ENCODE measurements at places on chromosomes 12 and 14.
A peak's percentile ranks its signal among the peaks of the same experiment; 100 is the strongest.

GRCh38 chr14:101235335-101236103 is 325.8 kb upstream of the DIO3 start:
- peak; percentile 70 for DNase-seq

GRCh38 chr14:87687420-87687819 is 305.6 kb downstream of the GALC start:
- DNase-seq: no peak

DNA sequence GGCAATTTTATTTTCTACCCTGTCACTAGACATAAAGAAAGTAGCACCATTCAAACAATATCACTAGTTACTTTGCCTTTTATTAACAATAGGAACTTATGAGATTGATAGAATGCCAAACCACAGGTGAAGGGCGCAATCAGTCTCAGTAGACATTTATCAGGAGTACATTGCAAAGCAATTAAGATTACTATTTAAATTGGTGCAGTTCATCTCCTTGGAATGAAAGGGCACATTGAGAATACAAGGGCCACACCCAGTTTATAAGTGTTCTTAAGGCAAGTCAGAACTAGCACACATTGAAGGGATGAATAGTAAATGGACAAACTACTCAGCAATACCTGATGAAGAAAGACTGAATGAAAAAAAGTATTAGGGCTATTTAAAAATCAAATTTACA is 601.4 kb downstream of the C12orf50 start:
- no peak for DNase-seq

DNA sequence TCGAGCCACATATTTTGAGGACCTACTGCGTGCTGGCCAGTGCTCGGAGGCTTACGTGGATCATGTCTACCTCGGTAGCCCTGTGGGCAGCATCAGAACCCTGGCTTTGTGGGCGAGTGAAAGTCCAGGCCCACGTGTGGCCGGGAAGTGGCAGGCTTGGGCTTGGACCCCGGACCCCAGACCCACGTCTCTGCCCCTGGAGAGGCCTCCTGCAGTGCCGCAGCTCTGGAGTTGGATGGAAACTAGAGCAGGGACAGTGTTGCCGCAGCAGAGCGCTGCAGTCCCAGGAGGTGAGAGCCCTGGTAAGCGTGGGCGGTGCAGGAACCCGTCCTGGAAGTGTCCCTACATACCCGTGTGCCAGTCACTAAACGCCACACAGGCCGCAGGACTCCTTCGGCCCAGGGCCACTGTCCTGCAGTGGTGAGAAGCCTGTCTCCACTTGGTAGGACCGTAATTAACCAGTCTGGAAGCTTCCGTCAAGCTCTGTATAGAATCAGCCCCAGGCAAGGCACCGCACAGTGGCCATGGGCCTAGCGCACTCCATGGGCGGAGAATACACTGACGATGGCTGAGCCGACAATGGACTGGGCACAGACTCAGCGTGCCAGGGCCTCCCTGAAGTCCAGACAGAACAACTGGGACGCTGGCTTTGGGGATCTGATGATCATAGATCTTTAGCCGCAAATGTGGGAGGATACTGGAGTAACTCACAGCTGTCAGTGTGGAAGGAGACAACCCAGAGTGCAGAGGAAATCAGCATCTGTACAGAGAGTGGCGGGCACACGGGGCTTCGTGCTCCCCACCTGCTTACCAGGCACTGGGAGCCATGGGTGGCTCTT is 219.5 kb downstream of the KIF26A start:
- DNase-seq: no peak

GRCh38 chr14:57493467-57494181 is at the start of gene CCDC198:
TSS of gene CCDC198 (minus strand) at chr14:57493857. CDS start at chr14:57493715, 142 bp downstream.
- peak; percentile 17 for DNase-seq
